ENCODE measurements at places on chromosomes 5 and 9.

- DNase-seq, result peak; percentile 42
Measured at GRCh38 chr9:92808726-92809451, 44.3 kb upstream of the BICD2 start.

DNA sequence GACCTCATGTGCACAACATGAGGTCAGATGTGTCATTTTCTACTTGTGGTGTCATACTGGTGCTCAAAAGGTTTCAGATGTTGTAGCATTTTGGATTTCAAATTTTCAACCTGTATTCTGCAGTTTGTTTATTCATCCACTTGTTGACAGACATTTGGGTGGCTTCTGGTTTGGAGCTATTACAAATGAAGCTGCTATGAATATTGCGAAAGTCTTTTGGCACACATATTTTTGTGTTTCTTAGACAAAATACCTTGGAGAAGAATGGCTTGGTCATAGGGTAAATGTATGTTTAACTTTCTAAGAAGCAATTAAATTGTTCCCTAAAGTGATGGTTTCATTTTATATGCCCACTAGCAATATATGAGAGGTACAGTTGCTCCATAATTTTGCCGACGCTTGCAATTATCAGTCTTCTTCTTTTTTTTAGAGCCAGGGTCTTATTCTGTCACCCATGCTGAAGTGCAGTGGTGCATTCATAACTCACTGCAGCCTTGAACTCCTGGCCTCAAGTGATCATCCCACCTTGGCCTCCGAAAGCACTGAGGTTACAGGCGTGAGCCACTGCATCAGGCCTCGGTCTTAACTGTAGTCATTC, 70.7 kb upstream of the TRPC7 start:
- DNase-seq, result no peak

GRCh38 chr5:74325866-74326265, 314.7 kb downstream of the ENC1 start:
- DNase-seq, result no peak

DNA sequence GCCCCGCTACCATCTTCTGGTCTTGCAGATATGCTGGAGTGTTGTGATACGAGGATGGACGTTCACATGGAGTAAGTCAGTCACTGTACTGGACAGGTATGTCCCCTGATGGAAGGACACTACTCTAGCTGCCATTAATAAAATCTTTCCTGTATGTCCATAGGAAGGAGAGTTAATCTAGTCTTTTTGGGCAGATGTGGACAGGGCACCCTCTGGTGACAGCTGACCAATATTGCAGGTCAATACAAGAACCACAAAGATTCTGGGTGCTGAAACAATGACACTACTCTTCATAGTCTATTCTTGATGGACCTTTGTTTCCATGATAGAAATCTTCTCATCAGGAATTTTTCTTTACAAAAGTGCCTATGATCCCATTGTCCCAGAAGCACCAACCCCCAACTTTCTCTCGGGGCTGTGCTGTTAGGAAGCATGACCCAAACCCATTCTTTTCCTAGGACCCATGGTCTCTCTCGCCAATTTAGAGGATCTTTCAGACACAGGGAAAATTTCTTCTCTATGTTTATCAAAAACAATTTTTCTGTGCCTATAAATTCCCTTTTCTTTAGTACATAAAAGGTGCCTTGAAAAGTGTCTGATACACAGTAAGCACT, 376.9 kb downstream of the DTWD2 start:
- DNase-seq, result no peak

DNA sequence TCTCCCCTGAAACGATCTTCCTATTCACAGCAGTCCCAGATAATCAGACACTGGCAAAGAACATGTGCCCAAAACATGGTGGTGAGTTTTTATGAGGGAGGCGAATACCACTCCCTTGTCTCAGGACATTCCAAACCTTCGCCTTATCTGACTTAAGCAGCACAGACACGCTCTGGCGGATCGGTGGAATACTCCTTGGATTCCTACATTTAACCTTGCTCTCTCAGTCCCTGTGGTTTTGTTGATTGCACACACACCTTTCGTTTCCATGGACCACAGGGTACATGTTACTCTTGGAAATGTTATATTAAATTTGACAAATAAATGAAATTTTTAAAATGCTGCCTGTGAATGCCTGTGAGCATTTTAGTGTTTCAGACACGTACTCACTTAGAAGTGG, 87.8 kb upstream of the CPEB4 start:
- DNase-seq, result no peak

DNA sequence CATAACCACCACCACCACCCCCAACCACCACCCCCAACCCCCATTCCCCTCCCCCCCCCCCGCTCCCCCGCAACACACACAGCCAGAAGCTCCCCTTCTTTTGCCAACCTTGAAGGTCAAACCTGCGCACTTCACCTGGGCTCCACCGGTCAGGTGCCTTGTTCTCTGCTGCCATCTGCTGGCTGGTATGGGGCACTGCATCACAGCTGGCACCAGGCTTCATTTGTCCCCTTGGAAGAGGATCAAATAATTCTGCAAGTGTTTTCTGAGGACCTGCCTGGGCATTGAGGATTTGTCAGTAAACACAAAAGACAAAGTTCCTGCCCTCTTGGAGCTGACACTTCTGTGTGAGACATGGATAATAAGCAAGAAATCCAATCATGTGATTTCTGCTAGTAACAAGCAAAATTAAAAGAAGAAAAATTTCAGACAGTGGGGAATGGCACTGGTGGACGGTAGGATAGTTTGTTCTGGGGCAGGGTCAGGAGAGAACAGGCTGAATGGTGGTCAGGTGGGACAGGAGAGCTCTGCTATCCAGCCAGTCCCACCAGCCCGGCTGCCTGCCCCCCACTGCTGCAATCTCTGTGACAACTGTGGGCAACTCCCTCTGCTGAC, 55.6 kb upstream of the LMX1B start:
- DNase-seq, result peak; percentile 57

DNA sequence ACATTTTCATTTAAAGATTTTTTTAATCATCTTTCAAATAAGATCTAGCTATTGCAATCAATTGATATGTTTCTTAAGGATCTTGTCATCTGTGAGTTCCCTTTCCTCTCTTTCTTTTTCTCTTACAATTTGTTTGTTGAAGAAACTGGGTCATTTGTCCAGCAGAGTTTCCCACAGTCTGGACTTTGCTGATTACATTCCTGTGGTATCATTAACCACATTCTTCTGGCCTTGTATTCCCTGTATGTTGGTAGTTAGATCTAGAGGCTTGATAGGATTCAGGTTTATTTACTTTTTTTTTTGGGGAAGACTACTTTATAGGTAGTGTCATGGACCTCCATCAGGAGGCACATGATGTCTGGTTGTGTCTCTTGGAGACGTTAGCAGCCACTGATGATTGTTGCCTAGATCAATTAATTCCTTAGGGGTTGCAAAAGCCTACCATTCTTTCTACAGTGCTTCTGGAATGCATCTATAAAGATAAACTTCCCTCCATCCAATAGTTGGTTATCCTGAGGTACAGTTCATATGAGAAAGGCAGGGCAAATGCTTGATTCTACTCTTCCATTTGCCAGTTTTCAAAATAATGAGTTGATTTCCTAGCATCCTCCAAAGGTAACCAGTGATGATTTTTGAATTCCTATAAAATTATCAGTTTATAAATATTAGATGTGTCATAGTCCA, 14.3 kb downstream of the PDE8B start:
- DNase-seq, result no peak

DNA sequence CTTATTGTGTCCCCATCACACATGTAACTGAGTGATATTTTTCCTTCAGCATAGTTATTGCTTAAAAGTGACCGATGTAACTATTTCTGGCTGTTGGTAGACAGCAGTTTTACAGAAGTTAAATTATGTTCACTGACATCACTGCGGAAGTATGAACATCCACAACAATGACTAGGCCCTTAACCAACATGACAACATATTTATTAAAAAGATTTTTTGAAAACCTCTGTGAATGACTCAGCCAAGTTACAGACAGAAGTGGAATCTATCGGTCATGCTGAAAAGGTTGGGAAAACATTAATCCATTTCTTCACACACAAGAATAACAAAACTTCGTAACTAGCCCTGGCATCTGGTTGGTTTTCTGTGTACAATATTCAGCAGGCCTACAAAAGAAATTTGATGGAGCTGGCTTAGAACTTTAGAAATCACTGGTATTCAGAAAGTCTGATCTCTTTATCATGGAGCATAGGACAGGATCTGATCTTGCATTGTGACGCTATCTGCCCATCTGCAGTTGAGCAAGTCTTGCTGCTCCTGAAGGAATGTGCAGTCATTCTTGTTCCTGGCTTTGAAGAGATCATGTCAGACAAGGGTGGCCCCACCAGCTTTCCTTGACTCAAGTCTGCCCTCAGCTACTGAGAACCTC, 6.5 kb downstream of the GLIS3 start:
- no peak for DNase-seq

- no peak for DNase-seq
Measured at GRCh38 chr5:138955013-138955660, 80.0 kb upstream of the LRRTM2 start.

DNA sequence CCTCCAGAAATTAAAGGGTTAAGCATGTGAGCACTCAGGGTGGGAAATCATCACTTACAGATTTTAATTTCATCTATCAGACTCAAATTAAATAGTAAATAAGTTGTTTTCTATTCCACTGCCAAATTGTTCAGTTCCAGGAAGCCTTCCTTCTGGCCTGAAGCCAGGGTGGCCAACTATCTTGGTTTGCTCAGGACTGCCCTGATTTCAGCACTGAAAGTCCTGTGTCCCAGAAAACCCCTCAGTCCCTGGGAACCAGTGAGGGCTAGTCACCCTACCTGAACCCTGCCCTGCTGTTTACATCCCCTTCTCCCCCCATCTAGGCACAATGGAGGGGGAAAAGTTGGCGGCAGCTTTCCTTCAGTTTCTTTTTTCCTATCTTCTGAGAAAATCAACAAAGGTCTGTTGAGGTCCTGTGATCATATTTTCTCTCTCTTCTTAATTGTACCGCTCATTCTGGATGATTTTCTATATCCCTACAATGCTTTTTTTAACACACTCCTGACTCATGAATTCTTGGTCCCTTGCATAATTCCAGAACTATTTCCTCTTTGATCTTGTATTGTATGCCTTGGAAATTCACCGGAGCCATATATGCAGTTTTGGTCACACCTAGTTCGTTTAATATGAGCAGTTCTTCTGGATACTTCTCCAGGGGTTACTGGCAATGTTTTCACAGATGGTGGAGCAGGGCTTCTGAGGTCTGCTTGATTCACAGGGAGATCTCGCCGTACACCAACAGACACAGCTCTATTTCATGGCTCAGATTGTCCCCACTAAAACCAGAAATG, 103.8 kb downstream of the MAP1B start:
- no peak for DNase-seq

DNA sequence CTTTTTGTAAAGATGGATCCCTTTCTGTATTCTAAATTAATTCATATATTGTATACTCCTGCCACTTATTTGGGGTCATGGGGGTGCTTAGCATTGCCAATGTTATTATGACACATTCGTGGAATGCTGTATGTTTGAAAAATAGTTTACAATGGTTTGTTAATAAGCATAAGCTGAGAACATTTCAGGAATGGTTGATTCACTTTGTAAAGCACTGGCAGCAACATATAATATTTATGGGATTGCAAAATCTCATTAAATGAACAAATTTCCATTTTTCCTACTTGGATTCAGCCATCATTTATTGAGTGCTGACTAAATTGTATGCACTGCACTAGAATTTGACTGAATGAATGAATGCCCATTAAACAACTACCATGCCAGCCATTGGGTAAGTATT, 215.2 kb upstream of the KLF4 start:
- no peak for DNase-seq

GRCh38 chr5:157659868-157660660, 7.8 kb upstream of the SOX30 start:
- no peak for DNase-seq

DNA sequence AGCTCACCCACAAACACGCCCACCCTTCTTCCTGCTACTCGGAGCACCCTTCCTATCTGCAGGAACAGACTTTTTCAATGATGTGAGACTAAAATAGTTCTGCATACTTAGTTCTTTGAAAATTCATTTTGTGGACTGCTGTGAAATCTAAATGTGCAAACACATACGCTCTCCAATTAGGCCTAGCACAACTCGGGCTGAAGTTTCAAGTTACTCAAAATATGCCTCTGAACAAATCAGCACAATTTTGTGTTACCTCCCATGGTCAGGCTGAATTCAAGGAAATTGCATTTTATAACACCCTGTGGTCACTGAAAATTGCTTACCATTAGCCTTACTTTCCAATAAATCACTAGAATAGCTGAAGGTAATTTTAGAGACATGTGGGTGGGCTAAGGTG, 323.8 kb upstream of the ADCY2 start:
- DNase-seq, result no peak

DNA sequence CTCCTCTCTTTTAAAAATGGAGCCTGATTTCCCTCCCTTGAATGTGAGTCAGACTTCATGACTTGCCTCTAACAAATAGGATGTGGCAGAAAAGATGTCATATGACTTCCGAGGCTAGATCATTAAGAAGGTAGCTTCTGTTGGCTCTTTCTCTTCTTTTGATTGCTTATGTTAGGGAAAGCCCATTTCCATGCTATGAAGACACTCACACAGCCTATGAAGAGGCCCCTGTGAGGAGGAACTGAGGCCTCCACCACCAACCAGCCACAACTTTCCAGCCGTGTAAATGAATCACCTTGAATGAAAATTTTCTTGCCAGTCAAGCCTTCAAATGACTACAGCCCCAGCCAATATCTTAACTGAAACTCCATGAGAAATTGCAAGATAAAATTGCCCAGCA, 413.4 kb downstream of the TMEM38B start:
- DNase-seq, result no peak

Data from stimulated activated CD4-positive, alpha-beta T cell treated with anti-CD3 and anti-CD28 coated beads, Interleukin-4, amount 100 ng/mL, for 48 hours (primary cell).